Stimulated activated CD4-positive, alpha-beta T cell treated with anti-CD3 and anti-CD28 coated beads, Interleukin-1b, Interleukin-23, amount 100 ng/mL, for 1 hour (primary cell): ENCODE measurements at places on chromosomes 4 and X.
A peak's percentile ranks its signal among the peaks of the same experiment; 100 is the strongest.

DNA sequence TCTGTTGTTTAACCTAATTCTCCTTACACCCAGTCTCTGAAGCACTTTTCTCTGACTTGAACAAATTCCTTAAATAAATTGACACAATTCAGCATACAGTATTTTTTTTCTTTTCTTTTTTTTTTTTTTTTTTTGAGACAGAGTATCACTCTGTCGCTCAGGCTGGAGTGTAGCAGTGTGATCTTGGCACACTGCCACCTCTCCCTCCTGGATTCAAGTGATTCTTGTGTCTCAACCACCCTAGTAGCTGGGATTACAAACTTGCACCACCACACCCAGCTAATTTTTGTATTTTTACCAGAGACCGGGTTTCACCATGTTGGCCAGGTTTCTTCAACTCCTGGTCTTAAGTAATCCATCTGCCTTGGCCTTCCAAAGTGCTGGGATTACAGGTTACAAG, 1498.1 kb upstream of the PCDH10 start:
- no peak for DNase-seq

DNA sequence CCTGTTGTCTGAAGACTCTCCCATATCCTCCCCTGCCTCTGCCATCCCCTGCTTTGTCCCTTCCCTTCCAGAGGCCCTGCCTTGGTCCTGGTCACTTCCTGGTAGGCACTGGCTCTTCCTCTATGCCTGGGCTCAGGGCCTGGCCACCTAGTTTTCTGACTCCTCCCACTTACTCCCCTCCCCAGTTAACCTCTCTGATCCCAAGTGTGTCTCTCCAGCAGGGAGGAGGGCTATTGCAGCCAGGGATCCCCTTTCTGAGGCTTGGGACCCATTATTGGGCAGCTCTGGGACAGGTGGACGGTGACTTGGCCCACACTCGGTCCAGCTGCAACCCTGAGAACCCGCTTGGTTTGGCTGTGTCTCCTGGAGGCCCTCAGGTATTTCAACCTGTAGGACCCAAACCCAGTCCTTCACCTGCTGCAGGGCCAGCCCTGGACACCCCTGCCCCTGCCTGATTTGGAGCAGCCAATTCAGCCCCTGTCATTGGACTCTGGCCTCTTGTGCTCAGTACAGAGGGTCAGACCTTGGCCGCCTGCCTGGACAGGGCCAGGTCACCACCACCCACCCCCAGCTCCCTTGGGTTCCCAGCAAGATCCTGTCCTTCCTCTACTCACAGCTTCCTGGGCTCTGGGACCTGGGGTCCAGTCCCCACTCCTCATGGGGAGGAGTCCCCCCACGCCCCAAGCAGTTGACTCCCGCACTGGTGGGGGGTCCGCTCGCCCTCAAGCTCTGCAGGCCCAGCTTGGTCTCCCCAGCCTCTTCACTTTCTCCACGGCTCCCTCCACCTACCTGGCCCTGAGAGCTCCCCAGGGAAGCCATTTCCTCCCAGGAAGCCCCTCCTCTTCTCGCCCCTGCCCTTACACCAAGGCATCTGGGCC, 1.1 kb upstream of the SH3BP2 start:
- no peak for DNase-seq

DNA sequence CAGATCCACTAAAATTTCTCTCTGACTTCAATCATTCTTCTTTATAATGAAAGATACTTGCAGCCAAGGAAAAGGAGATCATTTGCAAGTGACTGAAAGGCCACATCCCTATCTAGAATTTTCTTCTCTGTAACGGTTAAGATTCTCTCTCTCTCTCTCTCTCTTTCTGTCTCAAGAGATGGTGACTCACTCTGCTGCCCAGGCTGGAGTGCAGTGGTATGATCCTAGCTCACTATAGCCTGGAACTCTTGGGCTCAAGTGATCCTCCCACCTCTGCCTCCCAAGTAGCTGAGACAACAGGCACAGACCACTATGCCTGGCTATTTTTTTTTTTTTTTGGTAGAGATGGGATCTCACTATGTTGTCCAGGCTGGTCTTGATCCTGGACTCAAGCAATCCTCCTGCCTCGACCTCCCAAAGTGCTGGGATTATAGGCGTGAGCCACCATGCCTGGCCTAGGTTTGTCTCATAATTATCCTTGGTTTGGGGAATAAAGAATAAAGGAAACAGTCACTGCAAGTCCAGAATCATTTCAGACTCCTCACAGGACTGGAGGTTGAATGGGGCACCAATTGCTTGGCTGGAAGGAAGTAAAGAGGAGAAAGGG, 33.3 kb upstream of the GALNT7 start:
- DNase-seq: no peak

DNA sequence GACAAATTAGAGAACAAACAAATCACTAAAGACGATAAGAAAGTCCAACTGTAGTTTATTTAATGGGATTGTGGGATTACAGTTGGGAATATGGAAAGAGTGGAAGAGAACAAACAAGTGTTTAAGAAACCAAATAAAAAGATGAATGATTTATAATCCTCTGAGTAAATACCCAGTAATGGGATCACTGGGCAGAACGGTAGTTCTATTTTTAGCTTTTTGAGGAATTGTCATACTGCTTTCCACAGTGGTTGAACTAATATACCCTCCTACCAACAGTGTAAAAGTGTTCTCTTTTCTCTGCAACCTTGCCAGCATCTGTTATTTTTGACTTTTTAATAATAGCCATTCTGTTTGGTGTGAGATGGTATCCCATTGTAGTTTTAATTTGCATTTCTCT, 15.0 kb downstream of the C4orf51 start:
- no peak for DNase-seq

- DNase-seq: no peak
Measured at GRCh38 chr4:165308606-165309005, 18.9 kb upstream of the MSMO1 start.

DNA sequence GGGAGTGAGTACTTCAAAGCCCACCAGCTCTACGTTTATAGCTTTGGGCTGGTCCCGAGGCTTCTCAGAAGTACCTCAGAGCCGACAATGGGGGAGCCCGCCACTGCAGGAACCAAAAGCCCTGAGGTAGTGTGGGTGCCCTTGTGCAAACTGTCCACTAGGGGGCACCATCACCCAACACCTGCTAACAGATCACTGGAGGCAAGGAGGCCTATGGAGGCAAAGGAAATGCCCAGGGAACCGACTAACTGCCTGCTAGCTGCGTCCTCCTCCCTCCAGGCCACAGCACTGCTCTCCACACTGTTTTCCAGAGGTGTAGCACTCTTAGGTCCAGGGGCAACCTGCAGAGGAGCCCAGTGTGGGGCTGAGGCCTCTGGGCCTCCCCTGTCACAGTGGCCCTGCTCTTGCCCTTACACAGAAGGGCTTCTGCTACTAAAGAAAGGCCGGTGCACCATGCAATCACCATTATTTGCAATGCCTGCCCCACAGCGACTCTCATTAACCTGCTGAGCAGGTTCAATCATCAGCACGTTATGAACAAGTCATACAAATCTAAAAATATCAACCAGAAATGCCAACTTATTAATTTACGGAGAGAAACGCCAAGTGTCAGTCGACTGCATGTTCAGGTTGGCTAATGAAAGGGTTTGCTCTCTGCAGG, 159.1 kb downstream of the NSUN7 start:
- peak; percentile 18 for DNase-seq

DNA sequence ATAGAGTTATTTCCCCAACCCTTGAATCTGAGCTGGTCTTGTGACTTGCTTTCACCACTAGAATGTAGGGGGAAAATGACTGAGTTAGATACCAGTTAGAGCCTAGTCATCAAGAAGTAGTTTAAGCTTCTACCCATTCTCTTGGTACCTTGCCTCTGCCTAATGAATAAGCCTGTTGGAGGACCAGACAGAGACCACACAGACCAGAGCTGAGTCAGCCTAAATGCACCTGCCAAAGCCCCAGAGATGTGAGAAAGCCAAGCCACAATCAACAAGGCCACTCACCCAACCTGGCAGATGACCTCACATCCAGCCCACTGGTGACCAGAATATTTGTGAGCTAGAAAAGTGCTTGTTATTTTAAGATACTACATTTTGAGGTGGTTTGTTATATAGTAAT, 85.2 kb upstream of the DCLK2 start:
- DNase-seq: no peak
